ENCODE measurements at places on chromosomes 1 and 21.
A peak's percentile ranks its signal among the peaks of the same experiment; 100 is the strongest.

DNA sequence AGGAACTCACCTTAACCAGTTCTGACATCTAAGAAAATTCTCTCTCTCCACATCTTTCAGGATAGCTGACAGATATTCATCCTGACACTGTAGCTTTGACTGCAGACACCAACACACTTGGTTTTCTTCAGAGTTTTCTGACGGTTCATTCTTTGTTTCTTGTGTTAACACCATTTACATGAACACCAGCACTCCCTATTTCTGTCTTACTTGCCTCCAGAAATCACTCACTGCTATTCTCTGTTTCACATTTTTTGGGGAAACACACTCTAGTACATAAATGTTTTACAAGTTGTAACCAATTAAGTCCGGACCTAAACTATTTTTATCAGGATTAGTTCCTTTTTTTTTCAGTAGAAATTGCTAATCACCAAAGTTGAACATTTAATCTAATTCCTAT is 15.4 kb downstream of the FLVCR1 start:
- DNase-seq, result no peak

DNA sequence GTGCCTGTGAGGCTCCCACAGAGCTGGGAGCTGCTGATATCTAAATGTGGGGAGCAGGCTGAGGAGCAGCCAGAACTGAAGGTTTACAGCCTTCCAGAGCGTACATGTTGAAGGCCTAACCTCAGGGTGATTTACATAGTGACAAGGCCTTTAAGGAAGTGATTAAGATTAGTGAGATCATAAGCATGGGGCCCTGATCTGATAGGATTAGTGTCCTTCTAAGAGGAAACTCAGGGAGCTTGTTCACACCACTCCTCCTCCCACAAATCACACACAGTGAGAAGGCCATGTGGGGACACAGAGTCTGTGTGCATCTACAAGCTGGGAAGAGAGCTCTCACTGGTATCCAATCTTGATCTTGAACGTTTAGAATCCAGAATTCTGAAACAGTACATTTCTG is 92.3 kb upstream of the NBPF6 start:
- no peak for DNase-seq

- peak; percentile 39 for DNase-seq
Measured at GRCh38 chr21:45544449-45545235, 2.4 kb upstream of the SLC19A1 start.

DNA sequence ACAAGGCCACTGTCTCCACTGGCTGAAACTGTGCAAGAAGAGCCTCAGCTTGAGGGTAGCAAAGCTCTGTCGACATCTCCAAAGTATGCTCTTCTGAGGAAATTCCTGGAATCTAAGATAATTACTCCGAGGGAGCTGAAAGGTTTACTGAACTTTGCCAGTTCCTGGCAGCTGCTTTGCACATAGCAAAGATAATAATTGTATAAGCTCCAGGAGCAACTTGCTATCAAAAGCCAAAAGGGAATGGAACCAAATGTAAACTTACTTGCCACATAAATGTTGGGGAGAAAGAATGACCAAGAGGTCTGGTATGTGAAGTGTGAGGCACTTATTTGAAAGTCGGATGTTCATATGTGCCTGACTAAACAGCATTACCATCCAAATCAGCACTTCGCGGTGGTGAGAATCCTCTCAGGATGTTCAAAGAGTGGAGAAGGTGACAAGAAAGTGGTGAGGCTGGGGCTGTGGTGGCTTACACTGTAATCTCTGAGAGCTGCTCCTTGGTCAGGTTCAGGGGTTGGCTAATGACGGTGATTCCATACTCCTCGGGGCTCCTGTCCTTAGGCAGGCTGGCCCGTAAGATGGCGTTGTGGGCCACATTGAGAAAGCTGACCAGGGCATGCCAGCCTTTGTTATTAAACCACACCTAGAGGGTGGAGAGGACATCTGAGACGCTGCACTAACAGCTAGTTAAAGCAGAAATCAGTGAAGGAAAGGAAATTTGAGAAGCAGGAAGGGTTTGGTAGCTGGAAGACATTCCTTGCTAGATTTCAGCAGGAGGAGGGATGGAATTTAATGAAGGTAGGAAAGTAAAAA is 100.0 kb downstream of the ABCA4 start:
- DNase-seq, result no peak

GRCh38 chr1:204730826-204731459 is 45.4 kb upstream of the LRRN2 start:
- DNase-seq, result no peak

DNA sequence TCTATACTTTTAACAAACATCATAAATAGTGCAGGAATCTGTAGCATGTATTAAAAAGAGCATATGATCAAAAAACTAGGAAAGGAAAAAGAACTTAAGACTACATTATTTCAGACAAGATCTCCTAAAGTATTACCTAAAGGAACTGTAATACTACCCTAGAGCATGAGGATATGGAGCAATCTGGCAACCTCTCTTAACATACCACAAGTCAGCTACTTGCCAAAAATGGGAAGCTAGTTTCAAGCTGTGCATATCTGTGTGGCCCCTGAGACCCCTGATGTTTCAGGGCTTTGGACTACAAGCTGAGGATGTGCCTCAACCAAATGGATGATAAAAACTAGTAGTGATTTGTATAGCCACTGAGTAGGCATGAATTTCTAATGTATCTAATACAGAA is 525.6 kb downstream of the PTBP2 start:
- no peak for DNase-seq

DNA sequence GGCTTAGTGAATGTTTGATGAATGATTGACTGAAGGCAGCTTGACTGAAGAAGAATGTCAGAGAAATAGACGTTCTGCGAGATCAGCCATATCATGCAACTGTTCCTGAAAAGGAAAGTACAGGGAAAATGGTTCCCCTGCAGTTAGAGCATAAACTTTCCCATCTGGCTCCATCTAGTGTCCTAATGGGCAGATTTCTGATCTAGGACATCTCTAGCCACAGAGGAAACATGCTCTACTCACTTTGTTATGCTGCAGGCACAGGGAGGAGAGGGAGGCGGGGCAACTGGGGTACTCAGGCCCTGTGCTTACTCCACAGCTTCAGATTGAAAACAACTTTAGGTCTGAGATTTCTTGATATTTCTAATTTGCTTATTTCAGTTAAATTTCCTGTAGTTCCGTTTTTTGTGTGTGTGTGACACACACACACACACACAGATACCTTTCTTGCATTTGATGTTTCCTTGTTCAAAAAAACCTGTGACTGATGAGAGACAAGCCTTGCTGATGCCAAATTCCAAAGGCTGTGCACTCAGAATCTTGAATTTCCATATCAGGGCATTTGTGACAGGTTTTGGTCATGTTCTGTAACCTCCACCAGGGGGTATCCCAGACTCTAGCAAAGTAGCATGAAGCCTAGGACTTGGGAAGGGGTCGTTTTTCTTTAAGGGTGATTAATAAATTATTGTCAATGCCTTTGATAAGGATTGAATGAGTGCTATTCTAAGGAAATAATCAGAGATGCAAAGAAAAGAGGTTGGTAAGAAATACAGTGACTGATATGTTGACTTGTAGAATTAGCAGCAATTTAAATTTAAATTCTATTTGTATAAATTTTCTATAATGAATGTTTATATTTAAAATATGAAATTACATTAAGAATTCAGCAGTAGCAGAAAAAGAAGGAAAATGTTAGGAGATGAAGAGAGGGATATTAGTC is 139.7 kb upstream of the BEND5 start:
- DNase-seq, result no peak

DNA sequence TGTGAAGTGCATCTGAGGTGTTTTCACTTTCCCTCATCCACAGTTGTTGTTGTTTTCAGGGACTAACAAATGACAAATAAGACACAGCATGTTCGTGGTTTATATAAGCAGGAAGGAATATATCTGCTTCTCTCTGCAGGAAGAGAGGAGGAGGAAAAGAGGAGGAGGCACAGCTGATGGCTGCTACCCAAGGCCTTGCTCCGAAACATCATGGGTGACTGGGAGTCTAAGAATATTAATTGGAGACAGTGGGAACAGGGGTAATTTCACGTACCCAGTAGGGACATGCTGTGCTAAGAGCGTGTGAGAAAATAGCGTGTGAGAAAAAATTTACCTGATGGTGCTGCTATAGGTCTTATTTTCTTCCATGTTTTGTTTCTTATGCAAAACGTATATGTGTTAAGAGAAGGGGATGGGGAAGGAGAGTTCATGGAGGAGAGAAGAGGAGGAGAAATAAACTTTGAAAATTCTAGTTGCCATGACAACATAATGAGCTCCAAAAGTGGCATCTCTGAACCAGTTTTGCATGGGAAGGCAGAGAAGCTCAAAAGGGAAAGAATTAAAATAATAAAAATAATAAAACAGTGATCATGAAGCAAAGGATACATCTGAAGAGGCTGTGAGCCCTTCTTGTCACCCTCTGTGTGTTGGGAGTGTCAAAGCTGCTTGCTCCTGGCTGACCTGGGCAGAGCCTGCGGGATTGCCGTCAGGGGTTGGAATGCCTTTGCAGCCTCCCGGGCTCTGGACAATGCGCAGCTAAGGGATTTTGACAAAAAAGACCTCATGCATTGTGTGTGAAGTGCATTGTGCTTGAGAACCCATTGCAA is 192.0 kb downstream of the CACNA1E start:
- no peak for DNase-seq

DNA sequence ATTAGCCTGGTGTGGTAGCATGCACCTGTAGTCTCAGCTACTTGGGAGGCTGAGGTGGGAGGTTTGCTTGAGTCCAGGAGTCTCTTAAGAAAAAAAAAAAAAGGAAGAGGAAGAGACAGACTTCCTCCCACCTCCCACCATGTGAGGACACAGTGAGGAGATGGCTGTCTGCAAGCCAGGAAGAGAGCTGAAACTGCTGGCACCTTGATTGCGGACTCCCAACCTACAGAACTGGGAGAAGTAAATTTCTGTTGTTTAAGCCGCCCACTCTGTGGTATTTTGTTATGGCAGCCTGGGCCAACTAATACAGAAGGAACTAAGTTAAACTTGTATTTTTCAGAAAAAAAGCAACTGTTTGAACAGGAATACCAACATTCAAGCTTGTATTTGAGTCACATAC is 21.7 kb downstream of the DOP1B start:
- DNase-seq, result no peak

DNA sequence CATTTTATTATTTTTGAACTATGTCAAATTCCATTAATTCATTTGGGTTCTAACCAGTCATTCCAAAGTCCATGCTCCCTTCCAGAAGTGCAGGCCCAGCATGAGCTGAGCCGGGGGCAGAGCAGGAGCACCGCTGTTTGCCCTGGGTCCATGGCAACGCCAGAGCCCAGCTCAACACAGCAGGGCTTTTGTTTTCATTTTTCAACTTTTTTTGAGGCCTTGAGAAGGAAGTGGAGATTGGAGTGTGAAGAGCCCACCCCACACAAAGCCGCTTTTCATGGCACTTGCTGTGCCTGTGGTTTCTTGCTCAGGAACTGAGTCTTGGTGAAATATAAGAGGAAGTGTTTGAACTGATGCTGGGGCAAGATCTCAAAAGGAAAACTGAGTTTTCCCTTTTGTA is 13.2 kb upstream of the PRMT2 start:
- no peak for DNase-seq

- no peak for DNase-seq
Measured at GRCh38 chr1:199102239-199102638, 463.4 kb downstream of the PTPRC start.

- no peak for DNase-seq
Measured at GRCh38 chr1:80917826-80918225, 882.9 kb upstream of the ADGRL2 start.

DNA sequence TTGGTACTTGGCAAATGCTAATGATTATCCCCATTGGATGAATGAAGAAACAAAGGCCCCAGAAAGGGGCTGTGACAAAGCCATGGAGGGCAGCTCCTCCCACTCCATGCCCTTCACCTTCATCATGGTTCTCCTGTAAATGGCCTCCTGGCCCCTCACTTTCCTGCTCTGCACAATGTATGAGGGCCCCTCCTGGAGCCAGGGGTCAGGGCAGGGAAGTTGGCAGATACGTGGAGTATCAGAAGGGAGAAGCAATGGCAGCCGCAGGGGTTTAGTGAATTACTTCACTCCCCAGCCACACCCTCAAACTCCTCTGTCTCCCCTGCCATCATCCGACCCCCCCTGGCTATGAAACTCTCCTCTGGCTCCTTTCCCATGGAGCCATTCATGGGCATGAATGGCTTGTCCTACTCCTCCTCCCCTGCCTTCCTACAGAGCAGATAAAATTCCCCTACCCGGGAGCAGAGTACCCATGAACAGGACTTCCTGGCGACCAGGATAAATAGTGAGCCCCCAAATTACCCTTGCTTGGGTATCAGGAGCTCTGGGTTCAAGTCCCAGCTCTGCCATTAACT is 86.3 kb downstream of the CAMK2N1 start:
- DNase-seq, result peak; percentile 24

DNA sequence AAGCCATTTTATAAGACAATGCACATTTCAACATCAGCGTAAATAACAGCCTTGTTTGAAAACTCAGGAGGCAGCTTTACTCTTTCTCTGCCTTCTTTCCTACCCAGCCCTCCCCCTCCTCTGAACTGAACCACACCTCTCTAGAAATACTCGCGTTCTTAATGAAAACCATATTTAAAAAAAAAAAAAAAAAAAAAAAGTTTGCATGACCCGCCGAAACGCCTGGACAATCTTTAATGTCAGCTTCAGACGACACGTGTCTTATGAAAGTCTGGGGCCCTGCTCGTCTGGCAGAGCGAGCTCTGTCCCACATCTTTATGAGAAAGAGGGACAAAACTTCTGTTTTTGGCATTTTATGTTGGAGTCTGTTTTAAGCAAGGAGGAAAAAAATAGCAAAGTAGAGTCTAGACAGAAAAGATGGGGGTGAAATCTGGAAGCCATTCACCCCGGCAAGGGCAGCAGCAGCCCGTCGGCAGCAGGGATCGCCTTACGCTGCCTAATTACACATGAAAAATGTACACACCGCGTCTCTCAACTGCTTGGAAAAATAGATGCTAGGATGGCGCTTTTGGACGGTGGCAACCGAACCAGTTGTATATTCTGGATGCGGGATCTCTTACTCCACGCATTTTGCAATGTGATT is 130.4 kb upstream of the ETS2 start:
- no peak for DNase-seq

DNA sequence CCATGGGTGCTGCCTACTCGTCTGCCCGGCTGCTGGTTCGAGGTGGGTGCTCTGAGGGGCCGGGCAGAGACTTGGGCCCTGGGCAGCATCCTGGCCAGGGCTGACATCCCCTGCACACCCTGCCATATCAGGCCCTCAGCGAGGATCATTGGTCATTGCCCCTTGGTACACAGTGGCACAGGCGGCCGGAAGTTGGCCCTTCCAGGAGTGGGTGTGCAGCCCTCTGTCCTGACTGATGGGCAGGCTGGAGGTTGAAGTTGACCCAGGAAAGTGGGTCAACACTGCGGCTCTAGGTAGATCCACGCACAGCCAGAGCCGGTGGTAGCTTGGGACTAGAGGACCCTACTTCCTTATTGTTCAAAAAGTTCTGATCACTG is 72.9 kb downstream of the TRIM11 start:
- peak; percentile 33 for DNase-seq

GRCh38 chr1:206932177-206932576 is 10.4 kb upstream of the FCMR start:
- DNase-seq, result no peak

DNA sequence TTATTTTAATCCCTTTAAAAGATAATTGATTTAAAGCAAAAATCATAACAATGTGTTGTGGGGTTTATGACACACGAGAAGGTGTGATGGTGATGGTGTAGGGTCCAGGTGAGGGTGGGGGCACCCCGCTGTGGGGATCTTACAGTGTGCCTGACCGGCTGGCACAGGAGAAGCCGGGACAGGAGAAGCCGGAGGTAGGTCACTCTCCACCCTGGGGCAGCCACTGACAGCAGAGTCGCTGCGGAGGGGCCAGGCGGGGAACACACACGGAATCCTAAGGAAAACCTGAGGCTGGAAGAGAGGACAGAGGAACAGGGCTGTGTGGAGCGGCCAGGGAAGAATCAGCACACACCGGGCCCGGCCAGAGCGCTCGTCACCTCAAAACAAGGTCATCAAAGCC is 4.3 kb upstream of the LRRC3 start:
- DNase-seq, result peak; percentile 41

Measured in left lobe of liver (tissue), 2 donors.